Activated CD8-positive, alpha-beta memory T cell treated with anti-CD3 and anti-CD28 coated beads, Interleukin-2, amount 50 U/mL, for 48 hours (primary cell): ENCODE measurements at places on chromosomes 2 and 18.

GRCh38 chr2:113818382-113818951 is 62.0 kb upstream of the SLC35F5 start:
- no peak for DNase-seq

DNA sequence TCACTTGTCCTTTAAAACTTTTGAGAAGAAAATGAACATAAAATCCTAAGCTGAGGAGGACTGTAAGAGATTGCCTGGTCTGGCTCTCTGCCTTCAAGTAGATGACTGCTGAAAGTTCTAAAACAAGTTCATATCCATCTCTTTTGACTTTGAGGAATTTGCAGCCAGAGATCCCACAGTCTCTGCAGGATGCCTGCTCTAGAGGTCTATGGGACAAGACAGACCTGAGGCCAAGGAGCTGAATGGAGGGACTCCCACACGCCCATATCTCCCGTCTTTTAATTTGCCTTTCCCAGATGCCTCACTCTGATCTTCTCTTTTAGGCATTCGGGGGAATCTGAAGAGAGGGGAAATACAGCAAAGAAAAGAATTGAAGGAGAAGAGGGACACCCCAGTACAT is 255.9 kb upstream of the RASGRP3 start:
- DNase-seq = no peak

DNA sequence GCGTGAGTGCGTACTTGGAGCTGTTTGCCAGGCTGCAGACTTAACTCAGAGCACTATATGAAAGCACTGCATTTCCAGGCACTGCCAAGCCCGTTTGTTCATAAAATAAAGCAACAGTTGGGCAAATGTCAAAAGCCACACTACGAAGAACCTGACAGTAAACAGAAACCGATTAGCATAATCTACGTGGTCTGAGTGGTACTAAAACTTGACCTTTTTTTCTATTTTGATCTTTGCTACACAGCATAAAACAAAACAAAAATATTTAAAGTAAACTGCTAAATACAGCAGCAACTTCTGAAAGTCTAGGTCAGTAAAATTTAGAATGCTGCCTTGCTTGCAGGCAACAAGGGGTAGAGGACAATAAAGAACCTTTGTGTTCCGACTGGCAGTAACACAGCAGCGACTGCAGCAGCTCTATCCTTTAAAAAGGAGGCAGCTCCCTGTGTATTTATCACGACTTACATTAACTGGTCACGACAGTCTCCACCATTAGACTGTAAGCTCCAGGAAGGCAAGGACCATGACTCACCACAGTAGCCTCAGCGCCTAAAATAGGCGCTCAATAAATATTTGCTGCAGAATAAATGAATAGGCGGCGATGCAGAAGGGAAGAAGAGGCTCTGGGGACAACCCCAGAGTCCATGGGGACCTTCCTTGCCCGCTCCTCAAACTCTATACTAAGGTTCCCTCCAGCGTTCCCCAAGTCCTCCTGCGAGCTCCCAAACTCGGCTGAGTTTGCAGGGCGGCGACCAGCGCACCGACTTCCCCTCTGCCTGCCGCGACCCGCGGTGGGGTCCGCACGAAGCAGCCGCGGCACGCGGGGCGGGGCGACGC is 902 bp downstream of the SS18 start:
- DNase-seq = no peak

- DNase-seq = no peak
These were observed 3.7 kb downstream of the TMEM37 start for GRCh38 chr2:119435081-119435952.

GRCh38 chr2:101566632-101567228 is 91.8 kb upstream of the RFX8 start:
- no peak for DNase-seq

DNA sequence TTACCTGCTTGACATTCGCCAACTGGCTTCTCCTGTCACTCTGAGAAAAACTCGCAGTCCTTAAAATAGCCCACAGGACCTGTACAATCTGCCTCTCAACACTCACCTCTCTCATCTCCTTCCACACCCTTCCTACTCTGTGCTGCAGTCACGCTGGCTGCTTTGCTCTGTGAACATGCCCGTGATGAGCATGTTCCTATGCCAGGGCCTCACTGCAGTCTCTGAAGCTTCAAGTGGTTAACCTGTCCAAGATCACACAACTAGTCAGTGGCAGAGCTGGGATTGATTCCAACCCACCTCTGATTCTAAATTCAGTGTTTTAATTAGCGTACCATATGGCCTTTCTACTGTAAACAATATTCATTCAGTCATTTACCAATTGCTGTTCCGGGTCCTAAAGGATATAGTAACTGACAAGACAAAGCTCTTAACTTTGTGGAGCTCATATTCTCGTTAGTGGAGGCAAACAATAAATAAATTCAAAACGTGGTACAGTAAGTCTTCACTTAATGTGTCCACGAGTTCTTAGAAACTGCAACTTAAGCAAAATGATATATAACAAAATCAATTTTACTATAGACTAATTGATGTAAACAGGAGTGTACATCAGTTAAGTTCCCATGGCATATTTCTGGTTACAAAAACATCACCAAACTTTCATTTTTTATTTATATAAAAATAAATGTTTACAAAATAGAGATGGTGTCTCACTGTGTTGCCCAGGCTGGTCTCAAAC is 38.9 kb upstream of the FBXO11 start:
- no peak for DNase-seq

DNA sequence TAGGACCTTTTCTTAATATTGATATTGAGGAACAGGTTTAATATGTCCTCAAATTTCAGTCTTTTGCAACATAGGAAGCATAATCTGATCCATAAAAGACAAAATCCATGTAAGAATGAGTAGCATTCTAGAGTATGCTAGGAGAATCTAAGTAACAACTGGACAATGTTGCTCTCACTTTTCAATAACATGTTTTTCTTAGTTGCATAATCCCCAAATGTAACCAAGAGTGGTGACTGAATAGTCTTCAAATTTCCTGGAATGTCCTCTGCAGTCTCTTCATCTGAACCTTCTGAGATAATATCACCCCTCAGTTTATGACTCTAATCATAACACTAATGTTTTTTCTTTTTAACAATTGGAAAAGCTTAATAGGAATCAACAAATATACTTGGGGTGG is 110.0 kb upstream of the ZEB2 start:
- no peak for DNase-seq

DNA sequence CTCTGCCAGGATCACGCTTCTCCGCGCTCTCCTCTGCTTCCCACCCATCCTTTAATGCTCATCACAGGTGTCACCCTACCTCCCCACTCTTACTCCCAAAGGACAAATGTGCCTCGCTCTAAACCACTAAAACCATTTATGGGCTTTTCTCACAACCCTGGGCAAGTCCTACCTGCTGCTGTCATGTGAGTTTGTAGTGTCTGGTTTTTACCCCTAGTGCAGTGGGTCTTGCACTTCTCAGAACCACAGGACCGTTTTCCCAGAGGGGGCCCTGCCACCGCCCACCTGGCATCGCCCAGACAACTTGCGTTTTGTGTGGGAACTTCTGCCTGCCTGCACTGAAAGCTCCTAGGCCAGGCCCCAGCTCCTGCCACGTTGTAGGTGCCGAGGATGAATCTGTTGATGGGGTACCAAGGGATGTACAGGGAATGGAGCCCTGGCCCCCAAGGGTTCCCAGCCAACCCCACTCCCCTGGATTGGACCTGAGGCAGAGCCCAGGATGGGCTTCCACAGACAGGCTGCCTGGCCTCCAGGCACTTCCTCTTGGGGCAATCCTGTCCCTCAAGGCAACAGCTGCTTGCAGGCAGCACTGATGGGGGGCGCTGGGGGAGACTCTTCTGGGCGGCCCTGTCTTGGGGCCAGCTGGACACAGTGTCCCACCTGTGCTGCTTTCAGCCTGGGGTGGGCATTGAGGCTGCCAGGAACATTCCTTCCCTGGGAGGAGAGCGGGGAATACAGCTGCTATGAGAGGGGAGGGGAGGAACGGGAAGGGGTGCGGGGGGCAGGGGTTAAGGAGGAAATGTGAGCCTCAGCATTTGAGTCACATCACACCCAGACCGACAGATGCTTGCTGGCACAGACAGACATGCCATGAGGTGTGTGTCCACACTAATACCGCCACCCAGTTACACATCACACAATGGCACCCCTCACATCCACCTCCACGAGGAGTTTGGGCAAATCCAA is 176.3 kb downstream of the ZFP36L2 start:
- no peak for DNase-seq

- DNase-seq = no peak
These were observed 83.8 kb downstream of the STRN start for GRCh38 chr2:36882532-36882931.

GRCh38 chr2:224157655-224158054 is 118.6 kb upstream of the SERPINE2 start:
- no peak for DNase-seq

DNA sequence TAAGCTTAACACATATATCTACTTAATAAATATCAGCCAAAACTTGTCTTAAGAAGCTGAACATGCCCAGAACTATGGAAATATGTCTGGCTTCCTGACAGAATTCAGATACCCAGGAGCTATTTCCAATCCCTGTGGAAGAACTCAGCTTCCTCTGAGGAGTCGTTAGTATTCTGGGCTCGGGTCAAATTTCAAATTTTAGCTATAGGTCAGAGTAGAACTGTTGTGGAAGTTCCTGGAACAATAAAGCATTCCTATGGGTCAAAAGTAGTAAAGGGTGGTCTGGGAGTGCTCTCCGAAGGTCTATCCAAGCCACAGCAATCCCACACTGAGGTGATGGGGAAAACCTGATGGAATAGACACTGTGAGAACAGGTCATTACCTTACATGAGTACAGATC is 342.7 kb upstream of the CHST9 start:
- DNase-seq = no peak

DNA sequence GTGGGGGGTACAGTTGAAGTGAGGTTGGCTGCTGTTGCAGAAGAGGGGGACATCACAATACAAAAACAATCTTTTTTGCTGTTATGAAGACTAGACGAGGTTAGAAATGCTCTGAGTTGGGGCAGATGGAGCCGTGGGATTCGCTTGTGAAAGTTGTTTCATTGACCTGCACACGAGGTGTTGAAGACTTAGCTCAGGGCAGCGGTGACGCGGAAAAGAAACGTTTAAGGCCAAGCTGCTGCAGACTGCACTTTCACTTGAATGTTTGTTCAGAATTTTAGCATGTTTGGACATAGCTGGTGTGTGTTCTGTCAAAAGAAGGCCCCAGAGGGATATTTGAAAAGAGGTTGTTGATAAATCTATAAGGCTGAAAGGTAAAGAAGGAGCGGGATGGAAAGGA is 46.3 kb downstream of the MTCL1 start:
- DNase-seq = no peak

DNA sequence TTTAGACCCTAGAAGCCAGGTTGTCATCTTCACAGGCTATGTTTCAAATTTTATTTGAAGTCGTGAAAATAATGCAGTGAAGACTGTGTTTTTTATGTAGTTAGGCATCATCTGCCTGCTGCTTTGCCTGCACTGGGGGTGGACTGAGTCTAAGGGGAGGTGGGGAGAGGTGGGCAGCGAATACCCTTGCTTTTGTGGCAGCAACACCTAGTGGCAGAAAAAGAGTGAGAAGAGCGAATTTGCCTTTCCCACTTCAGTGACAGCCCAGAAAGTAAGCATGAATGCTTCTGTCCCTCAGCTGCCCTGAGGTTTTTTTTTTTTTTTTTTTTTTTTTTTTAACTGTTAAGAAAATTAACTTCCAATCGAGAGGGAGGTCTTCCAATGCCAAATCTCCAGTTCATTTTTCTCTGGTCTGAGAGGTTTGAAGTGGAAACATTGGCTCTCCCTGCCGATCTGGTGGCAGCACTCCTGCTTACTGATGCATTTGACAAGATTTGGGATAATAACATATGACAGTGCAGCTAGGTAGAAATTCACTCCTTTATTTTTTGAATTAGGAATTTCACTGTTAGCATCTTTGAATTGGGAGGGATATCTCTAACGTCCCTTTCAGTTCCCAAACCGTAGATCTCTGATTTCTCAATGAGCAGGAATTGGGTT is 60.3 kb upstream of the LYPD6B start:
- DNase-seq = no peak

- no peak for DNase-seq
These were observed 39.8 kb upstream of the AAK1 start for GRCh38 chr2:69683170-69683971.

- DNase-seq = no peak
These were observed 203.9 kb downstream of the PRKCE start for GRCh38 chr2:45855374-45855773.

DNA sequence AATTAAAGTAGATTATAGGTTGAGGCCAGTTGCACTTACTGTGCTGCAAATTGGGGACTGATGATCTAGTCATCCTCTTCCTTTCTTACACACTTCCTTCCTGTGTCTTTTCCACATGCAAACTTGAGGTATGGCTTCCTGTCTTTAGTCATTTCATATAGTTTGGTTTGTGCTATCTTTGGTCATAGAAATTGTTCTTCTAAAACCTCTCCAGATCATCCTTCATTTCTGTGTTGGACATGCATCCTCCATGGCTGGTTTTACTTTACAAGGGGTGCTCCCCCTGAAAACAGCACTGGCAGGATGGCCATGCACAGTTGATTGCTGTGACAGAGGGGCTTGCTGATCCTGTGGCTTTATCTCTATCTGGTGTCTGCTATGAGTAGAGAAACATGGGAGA is 36.5 kb downstream of the MGAT5 start:
- DNase-seq = no peak

- no peak for DNase-seq
These were observed 3.4 kb upstream of the SPATS2L start for GRCh38 chr2:200302940-200303727.

DNA sequence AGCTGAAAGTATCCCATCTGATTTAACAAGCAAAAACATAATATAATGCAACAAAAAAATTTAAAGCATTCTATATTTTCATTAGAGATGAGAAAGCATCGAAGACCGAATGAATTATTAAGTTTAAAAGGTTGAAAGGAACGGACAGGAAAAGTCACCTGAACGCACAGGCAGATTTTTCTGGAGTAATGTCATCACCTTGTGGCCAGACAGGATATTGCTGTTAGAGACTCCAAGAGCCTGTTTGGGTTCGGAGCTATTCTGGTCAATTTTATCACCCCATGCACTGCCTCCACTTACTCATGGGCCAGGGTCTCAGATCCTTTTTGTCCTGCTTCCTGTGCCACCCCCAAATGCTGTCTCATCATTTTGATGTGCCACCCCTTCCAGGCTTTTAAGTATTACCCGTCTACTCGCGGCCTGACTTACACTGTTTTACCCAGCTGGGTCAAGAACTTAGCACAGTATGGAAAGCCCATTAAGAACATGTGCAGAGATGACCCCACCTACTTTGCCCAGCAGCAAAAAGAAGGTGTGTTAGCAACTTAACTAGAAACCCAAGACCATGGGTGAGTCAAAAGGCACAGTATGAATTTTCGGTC is 27.3 kb downstream of the GKN2 start:
- DNase-seq = no peak

GRCh38 chr2:45913539-45913938 is 262.1 kb downstream of the PRKCE start:
- DNase-seq = no peak

GRCh38 chr2:182816866-182817265 is 49.6 kb downstream of the FRZB start:
- no peak for DNase-seq

DNA sequence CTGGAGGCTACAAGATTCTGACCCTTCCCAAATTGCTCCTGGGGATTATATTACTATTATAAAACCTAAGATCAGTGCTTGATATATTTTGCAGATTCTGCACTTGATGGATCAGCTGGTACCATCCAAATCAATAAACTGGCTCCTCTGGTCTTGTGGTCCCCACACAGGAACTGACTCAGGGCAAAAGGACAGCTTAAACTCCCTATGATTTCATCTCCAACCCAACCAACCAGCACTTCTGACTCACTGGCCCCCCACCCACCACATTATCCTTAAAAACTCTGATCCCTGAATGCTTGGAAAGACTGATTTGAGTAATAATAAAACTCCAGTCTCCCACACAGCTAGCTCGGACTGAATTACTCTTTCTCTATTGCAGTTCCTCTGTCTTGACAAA is 82.1 kb downstream of the TMEM163 start:
- no peak for DNase-seq
